ENCODE measurements at places on chromosomes 6 and 20. TPM values are rescaled to one million over a fixed set of nuclear protein-coding genes. Genes with fewer than 3 reads are reported as not detected.

Gene LY6G6C
- 0.71 TPM for total RNA-seq

Gene UNC5CL
- total RNA-seq = 1.6 TPM

Gene KIAA0408
- 45.3 TPM for total RNA-seq

Gene PPP1R14C
- total RNA-seq = 0.27 TPM

Gene TRPC4AP
- total RNA-seq = 50.4 TPM

Gene IPCEF1
- 5.0 TPM for total RNA-seq

Gene ZNF311
- 2.1 TPM for total RNA-seq

Gene CST5
- not detected for total RNA-seq

Gene CHD6
- 84.3 TPM for total RNA-seq

Gene TCP11
- total RNA-seq = not detected

Gene FNDC11
- 0.94 TPM for total RNA-seq

Gene EMILIN3
- 9.9 TPM for total RNA-seq

Gene COL11A2
- 5.6 TPM for total RNA-seq

Gene PACRG
- 4.3 TPM for total RNA-seq

Gene LGSN
- not detected for total RNA-seq

Gene RSPO3
- total RNA-seq = 17.2 TPM

Gene CARMIL1
- total RNA-seq = 20.8 TPM

Gene PNPLA1
- 0.22 TPM for total RNA-seq

Gene MCUR1
- 22.7 TPM for total RNA-seq

Gene FAM210B
- total RNA-seq = 76.0 TPM

Gene PSMB1
- total RNA-seq = 108 TPM

Gene HSPA1B
- 181 TPM for total RNA-seq

Gene ABHD16B
- total RNA-seq = not detected

Gene SUMO4
- total RNA-seq = 7.1 TPM

Gene TMEM244
- total RNA-seq = not detected

Gene EPPIN
- total RNA-seq = not detected
